ENCODE measurements at places on chromosomes 3 and 15.

GRCh38 chr15:101201411-101202174 lies 50.3 kb downstream of the CHSY1 start:
- DNase-seq: peak; percentile 97

GRCh38 chr3:197496746-197497125 lies 59.0 kb downstream of the BDH1 start:
- DNase-seq: no peak

- DNase-seq: no peak
These were observed 41.3 kb downstream of the PPM1L start for GRCh38 chr3:160797356-160797755.

GRCh38 chr3:47890828-47891612 lies 88.1 kb downstream of the DHX30 start:
- no peak for DNase-seq

DNA sequence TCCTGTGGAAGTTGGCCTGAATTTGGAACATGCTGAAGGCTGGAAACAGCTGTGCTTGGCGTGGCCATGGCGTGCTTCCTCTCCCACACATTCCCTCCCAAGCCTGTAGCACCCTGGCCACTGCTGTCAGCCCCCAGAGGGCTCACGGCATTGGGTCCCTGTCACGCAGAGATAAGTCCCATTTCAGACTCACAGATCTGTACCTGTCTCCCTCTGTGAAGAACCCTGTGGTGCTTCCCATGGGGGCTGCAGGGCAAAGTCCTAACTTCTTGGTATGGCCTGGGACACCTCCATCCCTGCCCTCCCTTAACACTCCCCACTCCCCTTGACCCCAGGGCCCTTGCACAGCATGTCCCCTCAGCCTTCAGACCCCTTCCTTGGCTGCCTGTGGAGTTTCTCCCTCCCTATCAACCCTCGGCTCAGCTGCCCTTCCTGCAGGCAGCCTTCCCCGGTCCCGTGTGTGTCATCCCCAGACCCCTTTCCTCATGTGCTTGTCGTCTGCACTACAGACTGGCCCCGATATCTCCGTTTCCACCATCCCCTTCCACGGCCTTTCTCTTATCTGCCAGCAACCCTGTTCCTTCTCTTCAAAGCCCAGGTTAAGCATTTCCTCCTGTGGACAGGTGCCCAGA lies 28.6 kb downstream of the ABTB1 start:
- DNase-seq: no peak

DNA sequence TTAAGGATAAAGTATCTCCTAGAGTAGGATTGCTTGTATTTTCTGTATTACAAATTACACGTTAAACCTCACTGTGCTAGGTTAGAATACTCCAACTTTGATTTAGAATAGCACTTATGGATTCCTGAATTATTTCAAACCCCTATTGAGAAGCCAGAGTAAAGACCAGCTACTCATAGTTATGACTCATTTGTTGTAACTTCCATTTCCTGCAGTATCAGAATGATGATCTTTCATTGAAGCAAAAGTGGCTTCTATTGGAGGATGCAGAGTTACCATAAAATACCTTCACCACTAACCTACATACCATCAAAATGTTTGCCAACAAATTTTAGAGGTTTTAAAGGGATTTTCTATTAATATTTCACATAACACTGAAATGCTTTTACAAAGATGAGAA lies 1322.7 kb upstream of the ALCAM start:
- DNase-seq: no peak

GRCh38 chr15:45618813-45619212 lies 16.0 kb upstream of the SQOR start:
- DNase-seq: no peak

DNA sequence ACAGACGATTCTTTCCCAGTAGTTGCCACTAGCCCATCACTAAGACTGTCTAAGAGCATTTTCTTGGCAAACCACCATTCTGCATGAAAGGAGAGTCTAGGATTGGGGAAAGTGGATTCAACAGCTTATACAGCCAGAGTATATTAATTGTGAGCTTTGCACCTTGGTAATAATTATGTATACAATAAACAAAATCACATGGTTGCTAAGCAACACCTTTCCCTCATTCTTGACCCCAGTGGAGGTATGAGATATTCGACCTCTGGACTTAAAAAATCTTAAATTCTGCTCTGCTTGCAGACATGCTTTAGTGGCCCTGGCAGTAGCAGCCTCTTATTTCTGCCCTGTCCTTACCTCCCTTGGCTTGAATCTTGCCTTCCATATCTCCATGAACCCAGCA lies 73.1 kb downstream of the PPP2R3A start:
- DNase-seq: no peak

DNA sequence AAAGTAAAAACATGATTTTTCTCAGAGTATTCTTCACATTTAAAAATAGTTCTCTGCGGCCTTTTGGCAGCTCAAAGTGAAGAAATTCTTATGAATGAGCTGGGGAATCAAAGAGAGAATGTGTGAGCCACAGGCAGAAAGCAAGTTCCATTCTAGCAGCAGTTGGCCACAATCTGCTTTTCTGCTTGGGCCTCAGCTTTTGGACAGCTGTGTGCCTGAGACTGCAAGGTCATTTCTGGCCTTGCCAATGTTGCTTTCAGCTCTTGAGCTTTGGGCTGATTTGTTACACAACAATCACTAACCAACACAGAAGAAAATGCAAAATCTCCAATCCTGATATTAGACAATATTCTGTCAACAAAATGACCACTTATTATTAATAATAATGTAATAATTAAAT lies 14.4 kb upstream of the TM4SF4 start:
- DNase-seq: peak; percentile 53
